ENCODE measurements at places on chromosomes 7 and 10.

DNA sequence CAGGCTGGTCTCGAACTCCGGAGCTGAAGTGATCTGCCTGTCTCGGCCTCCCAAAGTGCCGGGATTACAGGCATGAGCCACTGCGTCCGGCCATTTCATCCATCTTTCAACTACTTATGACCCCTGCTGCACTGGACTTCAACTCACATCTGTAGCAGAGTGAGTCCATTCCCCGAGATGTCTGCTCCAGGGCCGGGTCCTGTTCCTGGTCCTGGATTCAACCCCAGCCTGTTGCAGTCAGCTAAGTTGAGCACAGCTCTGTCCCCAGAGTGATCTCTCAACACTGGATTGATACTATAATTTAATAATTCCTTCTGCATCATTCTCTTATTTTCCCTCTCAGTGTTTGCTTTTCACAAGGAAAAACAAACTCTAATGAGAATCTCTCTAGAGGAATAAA, 25.8 kb downstream of the PRTFDC1 start:
- H3K4me1 ChIP-seq, result peaks cover 20% of the 10 kb centered on the region
- no peak overlapping the region for H3K27ac ChIP-seq
- DNase-seq, result no peak
- no peaks in the 10 kb centered on the region for H3K36me3 ChIP-seq
- no peak overlapping the region for H3K4me3 ChIP-seq

DNA sequence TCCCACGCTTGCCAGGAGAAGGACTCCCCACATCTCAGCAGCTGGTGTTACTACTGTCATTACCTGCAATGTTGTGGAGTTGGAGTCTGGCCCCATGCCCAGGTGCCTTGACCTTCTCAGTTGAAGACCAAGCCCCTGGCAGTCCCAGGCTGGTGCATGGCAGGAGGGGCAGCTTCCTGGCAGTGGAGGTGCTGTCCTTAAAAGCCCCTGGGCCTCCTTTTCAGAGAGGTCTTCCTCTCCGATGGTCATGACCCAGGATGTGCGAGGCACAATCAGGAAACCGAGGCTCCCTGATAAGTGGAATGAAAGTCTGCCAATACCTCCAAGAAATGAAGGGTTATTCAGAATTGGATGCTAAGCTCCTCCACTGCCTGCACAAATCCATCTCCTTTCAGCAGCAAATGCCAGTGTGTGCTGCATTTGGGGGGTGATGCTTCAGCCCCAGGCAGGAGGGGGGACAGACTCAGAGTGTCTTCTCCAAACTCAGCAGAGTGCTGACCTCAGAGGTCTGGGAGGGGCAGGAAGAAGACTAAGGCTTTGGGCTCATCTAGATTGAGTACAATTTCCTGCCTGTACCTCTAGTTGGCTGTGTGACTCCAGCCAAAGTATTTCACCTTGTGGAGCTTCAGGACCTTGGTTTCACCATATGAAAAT, 97.0 kb upstream of the DDC start:
- H3K27ac ChIP-seq, result no peak overlapping the region
- H3K4me1 ChIP-seq, result peaks cover 35% of the 10 kb centered on the region
- DNase-seq, result no peak
- no peaks in the 10 kb centered on the region for H3K27me3 ChIP-seq
- H3K4me3 ChIP-seq, result no peak overlapping the region

DNA sequence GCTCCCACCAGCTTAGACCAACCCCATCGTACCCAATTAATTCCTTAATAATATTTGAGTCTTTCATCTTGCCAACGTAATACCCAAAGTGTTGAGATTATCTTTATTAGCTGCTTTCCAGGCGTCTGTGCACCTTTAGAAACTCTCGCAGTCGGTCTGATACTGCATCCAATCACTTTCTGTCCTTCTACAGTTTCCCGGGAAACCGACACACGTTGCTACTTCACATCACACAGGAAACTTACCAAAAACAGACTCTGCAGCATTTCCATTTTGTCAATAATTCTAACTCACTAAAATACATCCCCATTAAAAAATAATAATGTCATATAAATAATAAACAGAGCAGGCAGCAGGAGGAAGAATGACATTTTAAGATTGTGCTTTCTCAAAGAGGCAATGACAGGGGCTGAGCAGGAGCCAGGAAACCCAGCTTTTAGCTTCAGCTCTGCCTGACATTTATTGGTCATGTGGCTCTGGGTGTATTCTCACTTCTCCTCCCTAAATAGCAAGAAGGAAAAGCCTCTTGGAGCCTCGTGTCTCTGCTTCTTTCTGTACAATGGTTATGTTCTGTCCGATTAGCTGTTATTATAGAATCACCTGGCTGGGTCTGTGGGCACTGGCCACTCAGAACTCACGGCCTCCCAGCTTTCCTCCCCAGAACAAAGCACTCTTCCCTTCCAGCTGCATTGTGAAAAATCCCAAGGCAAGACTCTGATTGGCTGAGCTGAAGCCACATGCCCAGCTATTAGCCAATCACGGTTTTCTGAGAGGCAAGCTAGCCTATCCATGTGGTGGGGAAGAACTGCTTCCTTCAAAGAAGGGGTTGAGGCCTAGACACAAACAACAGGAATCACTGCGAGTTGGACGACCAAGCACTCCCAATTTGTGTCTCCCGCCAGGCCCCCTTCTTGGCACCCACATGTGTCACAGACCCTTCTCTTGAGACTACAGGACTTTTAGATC, 424.7 kb upstream of the FOXK1 start:
- H3K36me3 ChIP-seq, result no peaks in the 10 kb centered on the region
- no peak overlapping the region for H3K27ac ChIP-seq
- no peaks in the 10 kb centered on the region for H3K4me1 ChIP-seq
- no peaks in the 10 kb centered on the region for H3K27me3 ChIP-seq
- H3K4me3 ChIP-seq, result no peak overlapping the region

DNA sequence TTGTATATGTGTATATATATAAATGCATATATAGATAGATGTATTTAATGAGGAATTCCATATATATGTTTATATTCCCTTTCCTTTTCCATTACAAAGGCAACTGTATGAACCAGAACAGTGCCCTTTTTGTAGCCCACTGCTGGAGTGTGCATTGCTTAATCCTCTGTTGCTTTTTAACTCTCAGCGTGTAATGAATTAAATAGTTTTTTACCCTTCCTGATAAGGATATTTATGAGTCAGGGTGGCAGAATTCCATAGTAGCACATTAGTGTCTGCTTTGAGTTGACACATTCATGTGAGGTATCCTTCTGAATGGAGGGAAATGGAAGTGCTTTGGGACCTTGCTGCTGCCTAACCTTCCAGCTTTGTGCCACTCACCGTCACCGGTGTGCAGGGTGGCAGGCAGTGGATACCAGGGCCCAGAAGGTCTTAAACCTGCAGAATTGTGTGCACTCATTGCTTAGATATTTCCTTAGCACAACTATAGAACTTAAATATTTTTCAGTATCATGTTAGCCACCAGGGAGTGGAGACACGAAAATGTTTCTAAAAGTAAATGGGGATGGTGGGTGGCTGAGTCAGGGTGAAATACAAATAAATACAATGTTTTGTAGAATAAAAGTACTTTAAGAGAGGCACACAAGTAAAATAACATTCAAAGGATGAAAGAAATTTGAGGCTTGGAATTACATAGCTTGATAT, 117.9 kb downstream of the SND1 start:
- no peak overlapping the region for H3K4me3 ChIP-seq
- peaks cover 4% of the 10 kb centered on the region for H3K36me3 ChIP-seq
- DNase-seq, result peak; percentile 36
- H3K27me3 ChIP-seq, result no peaks in the 10 kb centered on the region
- peaks cover 45% of the 10 kb centered on the region for H3K4me1 ChIP-seq

GRCh38 chr7:30278376-30278775, 6.0 kb upstream of the ZNRF2 start:
- H3K4me3 ChIP-seq, result no peak overlapping the region
- H3K27me3 ChIP-seq, result no peaks in the 10 kb centered on the region
- no peaks in the 10 kb centered on the region for H3K36me3 ChIP-seq

GRCh38 chr10:35780970-35781642, 139.0 kb upstream of the FZD8 start:
- H3K36me3 ChIP-seq, result no peaks in the 10 kb centered on the region
- no peaks in the 10 kb centered on the region for H3K27me3 ChIP-seq
- H3K4me3 ChIP-seq, result no peak overlapping the region
- H3K4me1 ChIP-seq, result peaks cover 10% of the 10 kb centered on the region
- H3K27ac ChIP-seq, result no peak overlapping the region

GRCh38 chr7:100109521-100110163, 8.2 kb downstream of the AP4M1 start:
- H3K27ac ChIP-seq, result no peak overlapping the region
- H3K36me3 ChIP-seq, result peaks cover 66% of the 10 kb centered on the region
- no peak for DNase-seq
- no peaks in the 10 kb centered on the region for H3K4me1 ChIP-seq

GRCh38 chr10:89242840-89243568, 8.6 kb downstream of the LIPA start:
- DNase-seq, result no peak
- H3K27ac ChIP-seq, result no peak overlapping the region
- H3K4me1 ChIP-seq, result no peaks in the 10 kb centered on the region
- peaks cover 3% of the 10 kb centered on the region for H3K36me3 ChIP-seq
- H3K4me3 ChIP-seq, result no peak overlapping the region

DNA sequence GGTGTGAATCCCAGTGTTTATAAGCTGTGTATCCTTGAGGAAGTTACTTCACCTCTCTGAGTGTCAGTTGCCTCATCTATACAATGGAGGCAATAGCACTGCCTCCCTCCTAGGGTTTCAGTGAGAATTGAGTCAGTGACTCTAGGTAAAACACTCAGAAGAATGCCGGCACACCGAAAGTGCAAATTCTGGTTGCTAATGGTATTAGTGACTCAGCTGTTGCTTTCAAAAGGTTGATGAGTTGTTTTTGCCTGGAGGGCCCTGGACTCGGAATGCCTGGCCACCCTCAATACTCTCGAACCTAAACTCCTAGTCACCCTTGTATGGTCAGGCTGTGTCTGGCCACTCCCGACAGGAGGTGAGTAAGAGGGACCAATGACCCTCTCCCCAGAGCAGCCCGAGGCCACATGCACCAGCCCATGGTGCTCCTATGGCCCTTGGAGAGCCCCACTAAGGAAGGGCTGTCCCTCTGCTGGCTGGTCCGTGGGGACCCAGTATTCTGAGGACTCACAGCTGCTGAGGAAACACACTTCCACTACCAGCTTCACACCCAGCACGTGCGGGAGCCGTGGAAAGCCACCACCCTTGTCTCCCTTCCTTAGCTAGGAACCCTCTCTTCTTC, 60.2 kb downstream of the CALML3 start:
- H3K4me3 ChIP-seq, result no peak overlapping the region
- peaks cover 22% of the 10 kb centered on the region for H3K4me1 ChIP-seq

- no peak for DNase-seq
- peaks cover 14% of the 10 kb centered on the region for H3K4me1 ChIP-seq
- no peak overlapping the region for H3K4me3 ChIP-seq
- no peaks in the 10 kb centered on the region for H3K36me3 ChIP-seq
These were observed 111.2 kb downstream of the PON1 start for GRCh38 chr7:95213148-95213547.

GRCh38 chr7:156238366-156239133, 402.0 kb upstream of the RNF32 start:
- H3K4me3 ChIP-seq, result no peak overlapping the region
- H3K36me3 ChIP-seq, result no peaks in the 10 kb centered on the region
- H3K27me3 ChIP-seq, result no peaks in the 10 kb centered on the region
- no peak overlapping the region for H3K27ac ChIP-seq
- DNase-seq, result no peak

DNA sequence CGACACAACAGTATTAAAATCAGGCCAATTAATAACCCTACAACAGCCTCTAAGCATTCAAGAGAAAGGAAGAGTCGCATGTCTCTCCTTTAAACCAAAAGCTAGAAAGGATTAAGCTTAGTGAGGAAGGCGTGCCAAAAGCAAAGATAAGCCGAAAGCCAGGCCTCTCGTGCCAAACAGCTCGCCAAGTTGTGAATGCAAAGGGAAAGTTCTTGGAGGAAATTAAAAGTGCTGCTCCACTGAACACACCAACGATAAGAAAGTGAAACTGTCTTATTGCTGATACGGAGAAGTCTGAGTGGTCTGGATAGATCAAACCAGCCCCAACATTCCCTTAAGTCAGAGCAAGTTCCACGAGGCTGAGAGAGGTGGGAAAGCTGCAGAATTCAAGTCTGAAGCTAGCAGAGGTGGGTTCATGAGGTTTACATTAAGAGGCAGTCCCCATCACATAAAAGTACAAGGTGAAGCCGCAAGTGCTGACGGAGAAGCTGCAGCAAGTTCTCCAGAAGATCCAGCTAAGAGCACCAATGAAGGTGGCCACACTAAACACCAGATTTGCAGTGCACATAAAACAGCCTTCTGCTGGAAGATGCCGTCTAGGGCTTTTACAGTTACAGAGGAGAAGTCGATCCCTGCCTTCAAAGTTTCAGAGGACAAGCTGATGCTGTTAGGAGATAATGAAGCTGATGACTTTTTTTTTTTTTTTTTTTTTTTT, 194.8 kb downstream of the MAD1L1 start:
- peak; percentile 23 for DNase-seq
- H3K27ac ChIP-seq, result no peak overlapping the region
- no peaks in the 10 kb centered on the region for H3K4me1 ChIP-seq
- no peaks in the 10 kb centered on the region for H3K27me3 ChIP-seq
- no peak overlapping the region for H3K4me3 ChIP-seq

GRCh38 chr10:76492026-76492425, 1060.6 kb downstream of the LRMDA start:
- no peaks in the 10 kb centered on the region for H3K27me3 ChIP-seq
- peak overlapping the region; percentile 81 for H3K27ac ChIP-seq
- H3K36me3 ChIP-seq, result no peaks in the 10 kb centered on the region
- no peak overlapping the region for H3K4me3 ChIP-seq
- H3K4me1 ChIP-seq, result peaks cover 6% of the 10 kb centered on the region

DNA sequence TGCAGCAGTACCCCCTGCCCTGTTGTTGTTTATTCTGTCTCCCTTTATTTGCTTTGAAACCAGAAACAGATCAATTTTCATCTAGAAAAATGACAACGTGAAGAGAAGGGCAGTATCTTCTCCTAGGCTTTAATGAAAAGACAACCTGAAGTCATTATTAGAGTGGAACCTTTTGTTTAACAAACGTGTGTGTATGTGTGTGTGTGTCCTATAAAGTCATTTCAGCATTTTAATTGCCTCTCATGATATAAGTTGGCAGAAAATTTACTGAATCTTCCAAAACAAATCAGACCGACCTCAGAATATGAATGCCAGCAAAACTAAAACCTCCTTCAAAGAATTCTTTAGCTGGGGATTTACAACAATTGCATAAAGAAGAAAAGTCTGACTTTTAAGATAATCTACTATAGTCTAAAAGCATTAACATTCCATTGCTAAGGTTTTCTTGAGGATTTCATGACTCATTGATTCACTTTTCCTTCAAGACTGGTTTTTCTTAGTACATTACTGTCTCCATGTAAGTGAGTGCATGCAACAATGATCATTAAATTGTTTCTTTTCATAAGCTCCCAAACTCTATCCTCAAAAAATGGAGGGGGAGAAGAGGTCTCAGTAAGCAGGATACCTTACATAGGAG, 3.2 kb downstream of the GLI3 start:
- peak; percentile 62 for DNase-seq
- H3K4me3 ChIP-seq, result peak overlapping the region; percentile 16
- no peaks in the 10 kb centered on the region for H3K27me3 ChIP-seq
- peaks cover 46% of the 10 kb centered on the region for H3K4me1 ChIP-seq
- no peaks in the 10 kb centered on the region for H3K36me3 ChIP-seq

- H3K4me1 ChIP-seq, result peaks cover 15% of the 10 kb centered on the region
- no peaks in the 10 kb centered on the region for H3K36me3 ChIP-seq
- peak overlapping the region; percentile 49 for H3K27ac ChIP-seq
- H3K4me3 ChIP-seq, result no peak overlapping the region
These were observed 33.0 kb downstream of the MAGI2 start for GRCh38 chr7:79420464-79420863.
